Activated gamma-delta T cell treated with Interleukin-2 at 50 U/mL for 16 hours (primary cell): ENCODE measurements at places on chromosomes 7 and 10.
A peak's percentile ranks its signal among the peaks of the same experiment; 100 is the strongest.

DNA sequence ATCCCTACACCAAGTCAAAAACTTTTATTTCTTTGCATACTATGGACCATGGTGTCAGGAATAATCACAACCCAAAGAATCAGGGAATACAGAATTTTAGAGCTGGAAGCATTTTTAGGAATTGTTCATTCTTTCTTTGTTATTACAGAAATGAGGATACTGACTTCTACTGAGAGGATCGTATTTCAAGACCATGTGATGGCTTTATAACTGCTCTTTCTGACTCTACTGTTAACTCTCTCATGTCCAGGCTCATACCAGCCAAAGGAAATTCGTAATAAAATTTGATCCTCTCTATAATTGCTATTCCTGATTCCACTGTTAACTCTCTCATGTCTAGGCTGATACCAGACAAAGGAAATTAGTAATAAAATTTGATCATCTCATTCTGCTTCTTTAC, 1050.9 kb upstream of the C7orf33 start:
- DNase-seq: no peak

GRCh38 chr7:105621176-105621575, 39.9 kb upstream of the EFCAB10 start:
- no peak for DNase-seq

DNA sequence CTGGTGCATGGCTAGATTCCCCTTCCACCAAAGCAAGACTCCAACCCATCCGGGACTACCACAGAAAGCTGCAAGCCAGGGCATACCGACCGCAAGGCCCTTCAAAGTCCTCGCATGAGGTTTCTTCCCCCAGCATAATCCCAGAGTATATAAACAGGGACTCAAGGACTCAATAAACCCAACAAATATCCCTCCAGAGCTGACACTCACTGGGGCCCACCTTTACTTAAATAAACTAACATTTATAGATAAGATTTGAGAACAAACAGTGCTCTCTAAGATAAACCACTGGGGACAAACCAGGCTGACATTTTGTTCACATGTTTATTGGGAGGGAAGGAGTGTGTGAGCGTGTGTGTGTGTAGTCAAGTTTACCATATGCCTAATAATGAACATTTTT, 138.2 kb downstream of the ADAM12 start:
- no peak for DNase-seq

DNA sequence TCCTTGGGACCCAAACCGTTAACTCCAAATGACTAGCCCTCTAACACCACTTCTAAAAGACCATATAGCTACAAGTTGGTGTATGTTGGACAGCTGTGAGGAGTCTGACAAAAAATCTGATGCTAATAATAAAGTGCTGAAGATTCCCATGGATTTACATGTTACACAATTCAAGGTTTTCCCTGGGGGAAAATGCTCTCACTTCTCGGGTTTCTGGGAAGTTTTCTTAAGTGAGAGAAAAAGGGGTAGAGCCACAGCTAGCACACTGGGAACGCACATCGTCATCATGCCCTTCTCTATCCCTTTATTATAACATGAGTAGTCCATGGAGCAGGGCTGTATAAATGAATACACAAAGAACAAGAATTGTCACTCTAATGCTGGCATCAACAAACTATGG, 162.1 kb downstream of the CHCHD3 start:
- no peak for DNase-seq

DNA sequence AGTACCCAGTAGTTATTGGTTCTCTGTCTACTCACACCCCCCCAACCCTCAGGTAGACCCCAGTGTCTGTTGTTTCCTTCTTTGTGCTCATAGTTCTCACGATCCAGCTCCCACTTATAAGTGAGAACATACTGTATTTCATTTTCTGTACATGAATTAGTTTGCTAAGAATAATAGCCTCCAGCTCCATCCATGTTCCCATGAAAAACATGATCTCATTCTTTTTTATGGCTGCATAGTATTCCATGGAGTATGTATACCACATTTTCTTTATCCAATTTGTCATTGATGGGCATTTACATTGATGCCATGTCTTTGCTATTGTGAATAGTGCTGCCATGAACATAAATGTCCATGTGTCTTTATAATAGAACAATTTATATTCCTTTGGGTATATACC, 2.6 kb upstream of the FRMPD2 start:
- no peak for DNase-seq

GRCh38 chr10:96478355-96478754, 35.4 kb downstream of the TLL2 start:
- DNase-seq: no peak

DNA sequence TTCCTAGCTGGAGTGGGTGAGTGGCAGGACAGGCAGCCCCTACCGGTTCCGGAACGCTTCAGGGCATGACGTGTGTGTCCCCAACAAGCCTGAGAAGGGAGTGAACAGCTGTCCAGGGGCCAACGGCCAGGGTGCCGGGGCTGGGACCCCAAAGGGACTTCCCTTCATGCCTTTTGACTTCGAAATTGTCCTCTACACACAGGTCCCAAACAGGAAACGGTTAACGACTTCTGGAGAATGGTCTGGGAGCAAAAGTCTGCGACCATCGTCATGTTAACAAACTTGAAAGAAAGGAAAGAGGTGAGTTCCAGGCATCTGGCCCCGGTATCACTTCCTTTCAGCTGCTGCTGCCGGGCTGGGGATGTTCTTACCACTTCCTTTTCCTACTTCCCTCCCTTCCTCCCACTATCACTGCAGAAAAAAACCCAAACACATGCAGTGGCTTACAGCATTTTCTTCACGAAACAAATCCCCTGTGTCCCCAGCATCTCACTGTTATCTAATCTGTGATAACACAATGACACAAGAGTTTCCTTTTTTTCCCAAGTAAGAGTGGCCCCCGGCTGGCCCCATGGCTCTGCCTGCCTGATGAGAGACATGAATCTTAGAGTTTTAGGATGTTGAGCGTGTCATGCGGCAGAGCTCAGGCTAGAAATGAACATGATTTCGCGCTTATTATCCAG, 63.2 kb downstream of the MKI67 start:
- peak; percentile 50 for DNase-seq

DNA sequence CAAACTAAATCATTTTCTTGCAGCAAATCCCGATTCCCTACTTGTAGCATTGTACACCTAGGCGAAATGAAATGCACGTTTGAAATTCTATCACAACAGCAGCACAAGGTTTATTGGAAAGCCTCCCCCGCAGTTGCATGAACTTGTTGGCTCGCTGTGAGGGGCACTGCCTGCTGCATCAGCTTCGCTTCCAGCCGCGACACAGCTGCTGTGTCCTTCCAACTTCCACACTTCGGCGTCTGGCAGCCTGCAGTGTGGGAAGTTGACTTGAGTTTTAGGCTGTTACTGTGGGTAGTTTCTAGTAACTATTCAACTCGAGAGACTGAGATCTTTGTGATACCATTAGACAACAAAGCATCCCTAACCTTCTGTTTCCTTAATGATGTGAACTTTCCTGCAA, 315.8 kb upstream of the TPK1 start:
- no peak for DNase-seq

DNA sequence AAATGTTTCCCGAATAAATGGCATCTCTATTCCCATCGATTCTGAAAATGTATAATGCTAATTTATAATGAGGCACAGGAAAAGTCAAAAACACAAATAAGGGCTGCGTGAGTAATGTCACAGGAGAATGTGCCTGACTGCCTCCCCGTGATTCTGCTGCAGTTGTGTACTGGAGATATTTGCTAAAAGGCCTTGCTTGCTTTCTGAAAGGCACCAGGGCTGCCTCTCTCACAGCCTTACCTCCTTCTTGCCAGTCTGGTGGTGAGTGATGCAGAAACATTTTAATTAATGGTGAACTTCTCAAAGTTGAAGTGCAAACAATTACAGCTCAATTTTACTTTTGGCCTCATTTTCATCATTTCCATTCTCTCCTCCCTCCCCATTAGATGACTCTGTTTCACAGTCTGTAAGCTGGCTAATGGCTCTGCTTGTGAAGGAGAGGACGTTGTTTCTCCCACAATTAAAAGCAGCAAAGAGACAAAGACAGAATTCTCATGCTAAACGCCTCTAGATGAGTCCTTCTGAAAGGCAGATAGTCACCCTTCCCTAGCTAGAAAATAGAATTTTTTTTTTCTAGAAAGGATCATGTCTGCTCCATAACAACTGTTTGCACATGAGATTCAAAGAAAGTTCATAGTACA, 377.6 kb downstream of the MDFIC start:
- no peak for DNase-seq

DNA sequence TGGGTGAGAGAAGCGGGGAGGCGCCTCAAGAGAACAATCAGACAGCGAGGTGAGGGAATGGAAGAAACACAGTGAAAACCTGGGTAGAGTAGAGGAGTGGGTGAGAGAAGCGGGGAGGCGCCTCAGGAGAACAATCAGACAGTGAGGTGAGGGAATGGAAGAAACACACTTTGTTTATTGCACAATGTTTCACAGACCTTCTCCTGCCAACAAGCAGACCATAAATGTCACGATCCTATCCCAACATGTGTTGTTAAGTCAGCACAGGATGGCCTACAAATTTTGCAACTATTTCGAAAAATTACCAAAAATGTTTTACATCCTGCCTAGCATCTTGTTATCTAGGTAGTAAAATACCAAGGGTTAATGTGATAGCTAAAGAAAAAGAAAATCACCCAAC, 115.3 kb downstream of the JAZF1 start:
- DNase-seq: no peak

DNA sequence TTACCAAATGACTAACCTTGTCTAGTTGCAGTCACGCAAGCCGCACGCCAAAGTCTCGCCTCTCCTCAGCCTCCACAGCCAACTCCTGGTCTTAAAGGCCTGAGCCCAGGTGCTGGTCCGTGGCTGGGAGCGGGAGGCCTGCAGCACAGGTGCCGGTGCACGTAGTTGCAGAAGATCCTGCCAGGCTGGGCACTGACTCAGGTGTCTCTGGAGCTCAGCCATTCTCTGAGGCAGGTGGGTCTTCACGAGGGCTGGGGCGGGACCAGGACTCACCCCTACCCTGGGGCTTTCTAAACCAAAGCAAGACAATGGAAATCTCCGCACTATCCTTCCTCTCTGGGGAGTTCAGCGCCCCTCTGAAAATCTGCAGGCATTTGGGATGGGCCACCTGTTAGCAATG, 216.4 kb downstream of the MLLT10 start:
- no peak for DNase-seq

- DNase-seq: no peak
These were observed 330.4 kb upstream of the SEMA3A start for GRCh38 chr7:84524714-84525694.

DNA sequence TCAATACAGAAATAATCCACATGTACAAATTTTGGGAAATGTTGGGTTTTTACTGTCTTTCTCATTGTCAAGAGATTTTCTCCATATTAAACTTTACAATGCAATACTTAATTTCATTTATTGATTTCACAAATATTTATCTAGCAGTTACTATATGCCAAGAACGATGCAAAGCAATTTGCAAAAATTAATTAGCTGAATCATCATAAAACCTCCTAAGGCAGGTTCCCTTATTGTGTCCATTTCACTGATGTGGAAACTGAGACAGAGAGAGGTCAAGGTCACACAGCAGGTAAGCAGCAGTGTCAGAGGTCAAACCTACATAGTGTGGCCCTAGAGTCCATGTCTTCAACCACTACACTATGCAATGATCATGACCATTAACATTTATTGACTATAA, 286.8 kb upstream of the AUTS2 start:
- no peak for DNase-seq

GRCh38 chr7:123751821-123752220, 3.0 kb upstream of the WASL start:
- DNase-seq: no peak

- DNase-seq: no peak
These were observed 60.3 kb upstream of the TAC1 start for GRCh38 chr7:97671571-97671970.

DNA sequence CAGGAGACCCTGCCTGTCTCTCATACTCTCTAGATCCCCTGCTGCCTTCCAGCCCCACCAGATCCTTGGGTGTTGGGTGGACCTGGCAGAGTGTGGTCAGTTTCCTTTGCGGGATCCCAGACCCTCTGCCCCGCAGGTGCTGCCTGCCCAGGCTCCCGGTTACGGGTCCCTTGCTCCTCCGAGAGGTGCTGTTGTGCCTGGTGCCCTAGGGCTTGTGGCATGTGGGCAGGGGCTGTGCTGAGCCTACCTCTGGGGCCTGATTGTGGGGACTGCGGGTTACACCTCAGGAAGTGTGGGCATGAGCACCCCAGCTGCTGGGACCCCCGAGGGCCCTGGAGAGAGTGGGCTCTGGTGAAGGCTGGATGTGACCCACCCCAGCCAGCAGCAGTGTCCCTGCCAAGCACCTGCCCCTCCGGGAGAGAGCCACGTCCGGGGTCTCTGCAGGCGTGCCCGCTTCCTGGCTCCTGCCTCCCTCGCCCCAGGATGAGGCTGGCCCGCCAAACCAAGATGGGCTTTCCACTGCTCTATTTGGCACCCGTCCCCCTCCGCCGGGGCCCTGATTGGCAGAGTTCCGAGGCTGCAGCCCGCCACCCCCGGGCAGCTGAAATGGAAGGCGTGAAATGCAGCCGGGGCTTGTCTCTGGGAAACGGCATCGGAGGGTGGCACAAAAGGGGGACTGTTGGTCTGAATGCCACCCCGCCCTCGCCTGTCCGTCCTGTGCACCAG, 17.0 kb downstream of the CLIP2 start:
- peak; percentile 6 for DNase-seq

DNA sequence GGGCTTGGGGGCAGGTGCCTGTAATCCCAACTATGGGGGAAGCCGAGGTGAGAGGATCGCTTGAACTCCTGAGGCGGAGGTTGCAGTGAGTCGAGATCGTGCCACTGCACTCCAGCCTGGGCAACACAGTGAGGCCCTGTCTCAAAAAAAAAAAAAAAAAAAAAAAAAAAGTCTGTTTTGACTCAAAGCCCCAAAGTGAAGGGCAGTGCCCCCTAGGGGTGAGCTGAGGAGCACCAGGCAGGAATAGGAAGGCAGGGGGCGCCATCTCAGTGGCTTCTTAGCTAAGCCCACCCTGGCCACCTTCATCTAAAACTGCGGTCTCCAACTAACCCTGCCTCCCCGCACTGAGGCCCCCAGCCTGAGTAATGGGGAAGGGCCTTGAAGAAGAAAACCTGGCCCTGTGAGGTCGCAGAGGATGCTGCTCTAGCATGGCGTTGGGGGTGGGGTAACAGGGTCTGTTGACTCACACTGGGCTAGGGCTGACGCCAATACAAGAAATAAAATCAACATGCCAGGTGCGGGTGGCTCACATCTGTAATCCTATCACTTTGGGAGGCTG, 9.8 kb downstream of the PODXL start:
- DNase-seq: peak; percentile 21

GRCh38 chr7:106290319-106290718, 5.5 kb upstream of the NAMPT start:
- no peak for DNase-seq

GRCh38 chr7:135755351-135755753, 6.7 kb upstream of the FAM180A start:
- DNase-seq: no peak

- no peak for DNase-seq
These were observed 92.8 kb downstream of the MCU start for GRCh38 chr10:72784551-72785351.
